ENCODE measurements at places on chromosomes 3 and 15.
A peak's percentile ranks its signal among the peaks of the same experiment; 100 is the strongest.

DNA sequence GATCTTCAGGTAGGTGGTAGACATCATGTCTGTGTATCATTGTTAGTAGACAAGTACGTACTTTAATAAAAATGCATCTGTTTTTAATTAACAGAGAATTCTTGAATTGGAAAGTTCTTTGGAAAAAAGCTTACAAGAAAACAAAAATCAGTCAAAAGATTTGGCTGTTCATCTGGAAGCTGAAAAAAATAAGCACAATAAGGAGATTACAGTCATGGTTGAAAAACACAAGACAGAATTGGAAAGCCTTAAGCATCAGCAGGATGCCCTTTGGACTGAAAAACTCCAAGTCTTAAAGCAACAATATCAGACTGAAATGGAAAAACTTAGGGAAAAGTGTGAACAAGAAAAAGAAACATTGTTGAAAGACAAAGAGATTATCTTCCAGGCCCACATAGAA lies 149.1 kb upstream of the LRRFIP2 start:
- DNase-seq, result no peak

DNA sequence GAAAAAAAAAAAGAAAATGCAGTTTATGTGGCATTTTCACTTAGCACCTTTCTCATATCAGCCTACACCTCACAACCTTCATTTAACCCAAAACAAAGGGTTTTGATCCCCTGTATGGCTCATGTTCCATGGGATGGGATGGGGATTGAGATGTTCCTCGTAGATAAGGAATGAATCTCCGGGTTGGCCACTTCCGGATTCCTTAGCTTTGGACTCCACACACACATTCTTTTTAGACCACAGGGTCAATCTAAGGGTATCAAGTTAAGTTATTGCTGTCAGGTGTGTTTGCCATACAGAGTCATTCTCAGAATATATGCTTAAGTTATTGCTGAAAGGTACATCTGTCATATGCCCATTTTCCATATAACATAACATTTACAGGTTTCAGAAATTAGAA lies 301.4 kb upstream of the TGFBR2 start:
- DNase-seq, result peak; percentile 58

DNA sequence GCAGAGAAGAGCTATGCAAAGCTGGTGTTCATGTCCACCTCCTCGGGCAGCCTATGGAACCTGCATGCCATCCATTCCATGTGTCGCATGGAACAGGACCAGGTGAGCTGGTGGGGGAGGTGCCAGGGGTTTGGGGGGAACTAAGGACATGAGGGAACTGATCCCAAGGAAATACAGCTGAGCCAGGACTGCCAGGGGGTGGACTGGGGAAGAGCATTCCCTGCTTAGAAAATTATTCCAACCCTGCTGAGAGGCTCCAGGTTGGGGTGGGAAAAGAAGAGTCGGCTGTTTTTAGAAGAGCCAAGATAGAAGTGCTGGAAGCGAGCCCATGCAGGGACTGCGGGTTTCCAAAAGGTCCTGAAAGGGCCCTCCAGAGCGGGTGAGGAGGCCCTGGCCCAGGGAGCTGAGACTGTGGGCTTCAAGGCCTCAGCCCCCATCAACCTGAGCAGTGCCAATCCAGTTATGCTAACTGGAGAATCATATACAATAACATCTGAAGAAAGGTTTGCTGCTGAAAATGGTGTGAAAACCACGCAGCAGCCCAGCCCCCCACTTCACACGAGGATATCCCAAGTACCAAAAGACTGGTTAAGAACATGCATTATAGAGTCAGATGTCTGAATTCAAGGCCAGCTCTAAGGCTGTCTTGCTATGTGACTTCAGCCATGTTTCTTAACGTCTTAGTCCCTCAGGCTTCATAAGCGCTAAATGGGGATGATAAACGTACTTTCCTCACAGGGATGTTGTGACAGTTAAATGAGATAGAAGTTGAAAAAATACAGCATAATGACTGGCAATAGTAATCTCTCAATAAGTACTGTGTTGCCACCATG lies 7.8 kb downstream of the DISP2 start:
- DNase-seq, result no peak

GRCh38 chr3:119673875-119674274 lies 3.3 kb downstream of the COX17 start:
- no peak for DNase-seq

Data from PC-9 (cell line).